PC-3 (cell line): ENCODE measurements at places on chromosomes 7 and 10.

DNA sequence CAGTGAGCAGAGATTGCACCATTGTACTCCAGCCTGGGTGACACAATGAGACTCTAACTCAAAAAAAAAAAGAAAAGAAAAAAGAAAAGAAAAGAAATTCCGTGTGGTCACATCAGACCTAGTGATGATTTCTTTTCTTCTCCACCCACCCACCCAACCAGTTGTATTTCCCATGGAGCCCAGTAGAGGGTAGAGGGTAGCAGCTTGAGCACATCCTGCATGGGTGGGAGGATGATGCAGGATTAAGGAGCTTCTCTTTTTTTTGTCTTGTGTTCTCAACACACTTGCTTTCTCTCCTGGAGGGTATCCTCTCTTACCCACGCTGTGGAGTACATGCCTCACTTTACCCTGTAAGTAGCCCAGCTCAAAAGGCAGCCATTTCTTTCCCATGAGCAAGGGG, 118.6 kb upstream of the CARD11 start:
- DNase-seq, result peak; percentile 17

DNA sequence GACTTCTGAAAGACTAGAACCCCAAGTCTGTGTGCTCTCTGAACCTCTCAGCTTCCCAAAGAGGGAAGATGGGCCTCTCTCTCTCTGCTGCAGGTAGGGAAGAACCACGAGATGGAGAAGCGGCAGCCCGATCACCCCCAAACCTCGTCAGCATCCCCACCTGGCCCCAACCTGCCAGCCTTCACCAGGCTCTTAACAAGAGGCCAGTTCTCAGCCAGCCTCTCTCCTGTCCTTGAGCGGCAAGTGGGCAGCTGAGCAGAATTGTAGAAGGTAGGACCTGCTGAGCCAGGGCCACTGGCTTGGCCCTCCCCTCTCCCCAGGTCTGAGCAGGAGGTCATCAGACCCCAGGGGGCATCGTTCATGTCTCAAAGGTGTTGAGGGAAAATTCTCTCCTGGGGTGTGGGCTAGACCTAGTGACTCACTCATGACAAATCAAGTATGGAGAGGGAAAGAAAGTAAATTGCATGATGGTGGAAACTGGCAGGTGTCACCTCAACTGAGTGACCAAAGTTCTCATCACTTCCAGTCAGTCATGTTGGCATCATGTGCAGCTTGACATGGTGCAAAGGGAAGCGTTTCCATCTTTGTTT, 92.0 kb upstream of the GPR26 start:
- DNase-seq, result peak; percentile 35

DNA sequence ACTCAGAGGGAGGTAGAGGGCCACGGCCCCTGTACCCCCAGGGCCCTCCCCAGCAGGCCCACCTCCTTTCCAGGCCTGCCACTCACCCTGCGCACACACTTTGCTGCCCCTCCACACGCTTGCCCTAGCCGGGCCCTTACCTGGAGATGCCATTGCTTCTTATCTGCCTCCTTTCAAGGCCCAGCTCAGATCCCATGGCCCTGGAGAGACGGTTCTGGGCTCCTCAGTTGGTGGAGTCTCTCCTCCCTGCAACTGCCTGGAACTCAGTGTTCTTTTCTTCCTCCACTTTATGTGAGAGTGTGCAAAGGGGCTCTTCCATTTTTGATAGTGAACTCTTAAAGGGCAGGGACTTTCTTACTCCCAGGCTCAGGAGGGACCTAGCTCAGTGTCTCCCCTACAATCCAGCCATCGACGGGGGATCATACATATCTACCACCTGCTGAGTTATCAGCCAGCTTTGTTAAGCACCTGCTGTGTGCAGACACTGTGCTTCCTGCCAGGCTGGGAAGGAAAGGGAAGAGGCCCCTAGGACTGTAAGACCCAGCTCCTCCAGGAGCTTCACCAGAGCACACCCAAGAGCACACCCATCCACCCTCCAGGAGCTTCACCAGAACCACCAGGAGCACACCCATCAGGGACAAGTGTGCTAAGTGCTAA, 89.3 kb upstream of the MACROH2A2 start:
- no peak for DNase-seq

DNA sequence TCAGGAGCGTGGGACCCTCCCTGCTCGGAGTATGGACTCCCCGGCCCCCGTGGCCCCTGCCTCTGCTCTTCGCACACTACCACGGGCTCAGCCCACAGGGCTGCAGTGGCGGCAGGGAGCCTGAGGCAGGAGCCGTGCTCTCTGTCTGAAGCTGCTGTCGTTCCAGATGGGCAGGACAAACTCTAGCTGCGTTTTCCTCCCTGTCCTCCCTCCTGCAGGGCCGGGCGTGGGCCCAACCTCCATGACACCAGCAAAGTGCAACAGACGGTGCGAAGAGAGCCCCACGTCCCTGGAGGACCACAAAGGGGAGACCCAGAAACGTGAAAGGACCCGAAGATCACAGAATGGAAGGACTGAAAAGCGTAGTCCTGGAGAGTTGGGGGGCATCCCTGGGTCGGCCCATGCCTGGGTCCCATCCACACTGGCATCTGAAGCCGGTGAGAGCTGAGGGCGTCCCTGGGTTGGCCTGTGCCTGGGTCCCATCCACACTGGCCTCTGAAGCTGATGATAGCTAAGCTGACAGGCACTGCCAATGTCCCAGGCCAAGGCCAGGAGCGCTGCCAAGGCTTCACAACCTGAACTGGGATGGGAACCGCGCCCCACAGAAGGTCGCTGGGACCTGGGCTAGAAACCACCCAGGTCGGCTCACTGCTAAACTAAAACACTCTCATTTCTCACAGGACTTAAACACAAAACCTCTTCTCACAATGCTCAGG, 267.0 kb downstream of the MAD1L1 start:
- no peak for DNase-seq

DNA sequence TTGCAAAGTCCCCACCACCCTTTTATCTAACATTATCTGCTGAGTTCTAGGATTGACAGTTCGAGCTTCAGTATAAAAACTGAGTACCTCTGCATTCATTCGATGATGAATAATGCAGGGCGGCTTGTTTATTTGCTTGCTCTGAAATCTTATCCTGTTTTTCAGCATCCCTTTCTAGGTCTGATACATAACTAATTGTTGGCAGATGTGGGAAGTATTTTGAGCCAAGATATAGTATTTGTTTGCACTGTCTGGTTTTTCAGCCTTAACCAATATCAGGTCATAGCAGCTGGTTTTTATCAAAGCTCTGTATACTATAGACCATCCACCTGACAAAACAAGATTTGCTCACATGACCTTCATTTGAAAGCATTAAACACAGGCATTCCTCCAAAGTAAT, 161.4 kb downstream of the TFEC start:
- DNase-seq, result no peak

DNA sequence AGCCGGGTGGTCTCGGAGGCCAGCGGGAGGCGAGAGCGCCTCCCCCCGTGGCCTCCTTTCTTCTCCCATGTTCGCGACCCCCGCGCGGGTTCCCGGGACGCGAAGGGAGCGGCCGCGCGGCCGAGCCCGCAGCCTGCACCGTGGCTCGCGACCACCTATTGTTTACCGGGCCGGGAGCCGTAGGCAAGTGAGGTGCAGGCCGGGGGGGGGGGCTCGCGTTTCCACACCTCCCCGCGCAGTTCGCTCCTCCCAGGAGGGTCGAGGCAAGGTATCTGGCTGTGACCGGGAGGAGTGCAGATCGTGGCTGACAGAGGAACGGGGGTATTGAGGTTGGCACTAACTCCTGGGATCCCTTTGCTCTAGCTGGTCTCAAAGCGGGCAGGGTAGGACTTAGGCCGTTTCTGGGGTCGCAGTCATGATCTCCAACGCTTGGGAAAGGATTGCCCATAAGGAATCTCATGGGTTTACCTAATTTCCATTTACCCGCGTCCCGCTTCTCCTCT, 734 bp downstream of the PTPN12 start:
- DNase-seq, result peak; percentile 29

DNA sequence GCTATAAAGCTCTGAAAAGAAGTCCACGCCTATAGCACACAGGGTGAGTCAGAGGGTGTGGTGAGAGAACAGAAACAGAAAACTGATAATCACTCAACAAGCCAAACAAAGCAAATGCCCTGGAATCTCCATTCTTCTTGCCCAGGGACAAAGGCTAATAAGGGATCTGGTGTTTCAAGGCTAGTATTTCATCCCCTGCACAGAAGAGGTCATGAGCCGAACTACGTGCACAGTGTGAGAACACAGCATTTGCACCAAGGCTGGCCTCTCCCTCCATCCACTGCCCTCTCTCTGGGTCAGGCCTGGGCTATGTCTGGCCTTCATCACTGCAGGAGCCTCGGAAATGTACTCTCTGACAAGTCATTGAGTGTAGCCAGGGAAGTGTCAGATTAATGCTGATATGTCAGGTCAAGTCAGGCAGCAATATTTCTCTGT, 42.7 kb downstream of the PRR15 start:
- peak; percentile 84 for DNase-seq

DNA sequence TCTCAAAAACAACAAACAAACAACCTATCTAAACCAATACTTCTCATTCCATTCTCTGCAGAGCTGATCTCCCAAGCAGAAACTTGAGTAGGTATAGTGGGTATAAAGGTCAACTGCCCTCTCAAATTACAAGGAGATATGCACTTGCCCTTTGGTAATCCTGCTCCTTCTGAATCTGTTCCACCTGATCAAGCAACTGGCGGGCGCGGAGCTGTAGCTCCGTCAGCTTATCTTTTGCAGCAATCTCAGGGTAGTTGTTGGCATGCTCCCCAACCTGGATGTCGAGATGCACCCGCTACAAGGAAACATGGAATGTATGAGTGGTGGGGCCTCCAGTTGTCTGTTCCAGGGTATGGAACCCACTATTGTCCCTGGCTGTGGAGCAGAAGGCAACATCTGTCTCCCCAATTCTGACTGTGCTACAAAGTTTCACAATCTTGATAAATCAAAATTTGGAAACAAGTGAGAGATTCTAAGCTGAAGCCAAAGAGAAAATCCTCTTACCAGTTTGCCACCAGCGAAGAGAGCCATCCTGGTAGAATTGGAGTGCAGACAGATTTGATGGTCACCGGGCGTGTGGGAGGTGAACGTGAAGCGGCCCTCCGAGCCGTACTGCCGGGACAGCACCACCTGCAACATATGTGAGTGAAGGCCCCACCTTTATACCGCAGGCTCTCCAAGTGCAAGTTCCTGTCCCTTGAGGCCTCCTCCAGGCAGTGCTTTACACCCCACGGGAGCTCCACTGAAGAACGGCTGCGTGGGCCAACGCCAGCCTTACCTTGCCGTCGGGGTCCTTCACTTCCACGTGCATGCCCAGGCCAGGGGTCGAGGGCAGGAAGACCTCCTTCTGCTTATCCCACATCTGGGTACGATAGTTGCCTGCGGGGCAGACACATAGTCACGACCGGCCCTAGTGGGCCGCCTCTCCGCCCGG, 819 bp downstream of the TMED4 start:
- DNase-seq, result peak; percentile 38

DNA sequence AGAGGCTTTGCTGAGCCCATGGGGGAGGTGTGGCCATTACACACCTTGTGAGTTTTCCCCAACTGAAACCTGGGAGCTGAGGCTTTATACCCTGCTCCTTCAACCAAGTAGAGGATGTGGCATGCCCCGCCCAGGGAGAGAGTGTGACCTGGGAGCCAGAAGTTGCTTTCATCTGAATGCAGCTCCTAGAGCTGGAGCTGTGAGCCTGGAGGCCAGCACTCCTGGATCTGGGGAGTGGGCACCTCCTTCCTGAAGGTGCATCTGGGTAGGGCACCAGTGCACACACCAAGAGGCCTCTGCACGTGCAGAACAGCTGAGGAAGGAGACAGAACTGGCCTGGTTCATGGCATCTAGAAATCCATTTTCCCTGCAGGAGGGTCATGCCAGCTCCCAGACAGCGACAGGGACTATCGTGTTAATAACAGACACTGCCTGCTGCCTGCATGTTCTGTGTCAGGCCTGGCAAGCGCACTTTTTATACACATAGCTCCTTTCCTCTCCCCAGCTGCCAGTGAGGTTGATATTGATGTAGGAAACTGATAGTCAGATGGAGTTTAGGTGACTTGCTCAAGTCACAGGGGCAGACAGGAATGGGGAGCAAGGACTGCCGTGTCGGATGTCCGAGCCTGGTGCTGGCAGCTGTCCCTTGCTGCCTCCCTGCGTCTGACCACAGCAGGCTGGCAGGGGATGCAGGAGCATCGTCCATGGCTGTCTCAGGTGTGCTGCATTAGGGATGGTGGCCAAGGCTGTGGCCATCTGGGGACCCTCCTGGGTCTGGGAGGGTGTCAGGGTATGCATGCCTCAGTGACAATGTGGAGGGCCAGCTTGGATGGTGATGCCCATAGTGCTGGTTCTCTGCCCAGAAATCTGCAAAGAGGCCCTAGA, 189.9 kb upstream of the CXCL12 start:
- no peak for DNase-seq

GRCh38 chr10:73785211-73785720, at the start of gene ZSWIM8:
TSS of gene ZSWIM8 (plus strand) at chr10:73785606. CDS start at chr10:73785879, 273 bp downstream.
- peak; percentile 100 for DNase-seq

- DNase-seq, result no peak
Measured at GRCh38 chr10:49143249-49143648, 9.4 kb upstream of the FAM170B start.

GRCh38 chr10:91295346-91295745, 74.9 kb downstream of the PCGF5 start:
- DNase-seq, result no peak

GRCh38 chr10:126054191-126054590, 157.8 kb downstream of the FANK1 start:
- DNase-seq, result no peak

DNA sequence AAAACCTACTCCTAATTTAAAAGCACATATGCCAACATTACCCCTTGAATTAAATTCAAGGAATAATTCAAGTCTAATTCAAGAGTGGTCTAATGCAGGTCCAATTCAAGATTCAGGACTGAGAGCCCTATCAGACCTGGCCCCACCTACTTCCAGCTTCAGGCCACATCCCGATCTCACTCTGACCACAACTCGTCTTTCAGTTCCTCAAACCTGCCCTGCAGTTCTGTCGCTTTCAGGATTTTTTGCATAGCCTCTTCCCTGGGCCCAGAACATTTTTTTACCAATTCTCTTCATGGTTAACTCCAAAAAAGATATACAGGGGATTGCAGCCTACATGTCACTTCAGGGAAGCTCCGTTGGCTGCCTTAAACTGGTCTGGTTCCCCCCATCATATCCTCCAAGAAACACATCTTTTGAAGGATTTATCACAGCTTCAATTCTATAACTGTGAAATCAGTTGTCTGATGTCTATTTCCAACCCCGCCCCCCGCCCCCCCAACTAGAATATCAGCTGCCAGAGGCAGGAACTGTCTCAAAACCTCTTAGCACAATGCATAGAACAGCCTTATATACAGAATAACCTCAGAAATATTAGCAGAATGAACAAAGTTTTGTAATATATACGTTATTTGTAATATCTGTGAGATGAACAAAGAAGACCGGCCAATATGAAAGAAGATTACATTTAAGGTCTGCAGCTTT, 20.8 kb downstream of the CCDC6 start:
- no peak for DNase-seq

- DNase-seq, result no peak
Measured at GRCh38 chr10:67770537-67770936, 67.5 kb downstream of the DNAJC12 start.

GRCh38 chr7:18420108-18420507, 75.4 kb upstream of the HDAC9 start:
- no peak for DNase-seq
